ENCODE measurements at places on chromosomes 5 and 9.

DNA sequence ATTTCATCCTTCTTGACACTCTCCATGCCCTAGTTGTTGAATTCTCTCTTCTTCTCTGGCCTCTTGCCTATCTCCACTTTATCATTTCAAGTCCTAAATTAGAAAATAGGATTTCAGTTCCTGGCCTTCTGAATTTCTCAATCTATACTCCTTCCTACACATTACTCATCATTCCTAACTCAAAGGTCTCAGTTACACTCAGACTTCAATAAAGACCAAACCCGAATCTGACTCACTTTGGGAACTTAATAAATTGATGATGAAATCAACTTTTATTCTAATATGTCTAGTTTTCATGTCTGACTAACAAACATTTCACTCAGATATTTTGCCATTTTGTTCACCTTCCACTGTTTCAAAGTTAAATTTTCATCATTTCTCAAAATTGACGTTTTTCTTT, 113.6 kb upstream of the TSLP start:
- DNase-seq, result no peak

GRCh38 chr9:110573305-110573704, 6.2 kb downstream of the SVEP1 start:
- DNase-seq, result no peak

DNA sequence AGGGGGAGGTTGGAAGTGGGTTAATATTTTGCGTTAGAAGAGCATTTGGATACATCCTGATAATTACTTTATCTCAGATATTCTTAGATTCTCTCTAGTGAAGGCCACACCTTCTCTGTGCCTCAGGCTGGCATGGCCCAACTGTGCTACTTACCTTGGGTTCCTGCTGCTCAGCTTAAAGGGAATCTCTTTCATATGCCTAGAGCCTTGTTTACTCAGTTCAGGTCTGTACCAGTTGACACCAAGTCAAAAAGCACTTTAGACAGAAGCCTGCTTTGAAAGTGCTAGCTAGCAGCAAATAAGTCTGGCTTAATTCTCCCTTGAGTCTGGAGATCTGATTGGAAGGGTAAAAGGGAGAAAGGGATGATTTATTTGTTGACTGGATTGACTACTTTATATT, 74.8 kb downstream of the GHR start:
- DNase-seq, result no peak

- no peak for DNase-seq
Measured at GRCh38 chr5:115097236-115097635, 72.5 kb downstream of the TRIM36 start.

- no peak for DNase-seq
Measured at GRCh38 chr5:126139086-126139485, 284.1 kb upstream of the GRAMD2B start.

DNA sequence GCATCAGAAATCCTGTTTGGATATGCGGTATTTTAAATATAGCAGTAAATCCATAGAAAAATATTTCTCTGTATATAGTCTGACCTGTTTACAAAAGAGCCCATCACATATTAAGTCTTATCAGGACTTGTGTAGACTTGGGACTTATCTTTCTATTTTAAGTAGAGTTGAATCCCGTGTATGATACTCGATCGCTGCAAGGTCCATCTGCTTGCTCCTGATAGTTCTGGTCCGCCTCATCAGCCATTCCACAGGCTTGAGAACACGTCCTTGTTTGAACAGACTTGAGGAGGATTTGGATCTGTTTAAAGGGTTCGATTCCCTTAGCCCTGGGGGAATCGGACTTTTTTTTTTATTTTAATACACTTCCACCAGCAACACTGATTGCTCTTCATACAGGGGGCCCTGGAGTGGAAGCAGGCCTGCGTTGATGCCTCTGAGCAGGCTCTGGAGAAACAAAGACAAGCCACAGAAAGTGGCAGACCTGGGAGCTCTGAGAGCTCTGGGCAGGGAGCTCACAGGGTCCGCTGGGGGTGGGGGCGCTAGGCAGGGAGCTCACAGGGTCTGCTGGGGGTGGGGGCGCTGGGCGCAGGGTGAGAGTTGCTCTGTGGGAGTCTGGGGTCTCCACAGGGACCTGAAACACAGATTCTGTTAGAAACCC, 112.2 kb downstream of the MVB12B start:
- DNase-seq, result no peak

DNA sequence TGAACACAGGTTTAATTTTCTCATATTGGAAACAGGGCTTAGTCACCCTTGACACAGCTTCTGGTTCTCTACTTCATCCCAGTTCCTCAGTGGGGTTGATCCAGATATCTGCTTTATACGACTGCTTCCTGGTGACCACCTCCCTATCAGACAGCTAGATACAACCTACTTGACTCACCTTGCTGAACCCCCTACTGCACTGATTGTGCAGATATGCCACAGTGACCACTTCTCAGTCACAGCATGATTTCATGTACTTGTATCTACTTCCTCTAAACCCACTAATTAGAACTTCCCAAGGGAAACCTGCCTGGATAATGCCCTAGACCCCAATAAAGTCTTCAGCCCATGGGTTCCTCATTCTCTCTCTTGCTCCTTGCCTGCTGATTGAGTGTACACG, 18.4 kb upstream of the RFK start:
- DNase-seq, result no peak

DNA sequence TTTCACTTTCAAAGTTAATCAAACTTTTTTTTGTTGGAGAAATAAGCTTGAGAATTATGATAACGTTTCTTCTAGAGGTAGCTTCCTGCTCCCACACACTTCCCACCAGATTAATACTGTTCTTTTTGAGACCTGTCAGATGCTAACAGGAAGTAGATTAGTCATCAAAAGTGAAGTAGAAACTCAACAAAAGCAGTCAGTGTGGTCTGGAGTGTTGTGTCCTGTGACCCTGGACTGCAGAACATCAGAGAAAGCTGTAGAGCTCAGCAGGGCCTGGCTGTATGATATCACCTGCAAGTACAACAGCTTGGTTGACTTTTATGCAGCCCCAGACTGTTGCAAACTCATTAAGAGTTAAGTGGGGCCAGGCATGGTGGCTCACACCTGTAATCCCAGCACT, 495.7 kb upstream of the CYLC2 start:
- DNase-seq, result no peak

- no peak for DNase-seq
Measured at GRCh38 chr5:2890011-2890410, 138.5 kb upstream of the IRX2 start.

GRCh38 chr5:69019668-69020375, 74.0 kb upstream of the SLC30A5 start:
- no peak for DNase-seq

- no peak for DNase-seq
Measured at GRCh38 chr5:151121665-151122064, 35.9 kb downstream of the ANXA6 start.

DNA sequence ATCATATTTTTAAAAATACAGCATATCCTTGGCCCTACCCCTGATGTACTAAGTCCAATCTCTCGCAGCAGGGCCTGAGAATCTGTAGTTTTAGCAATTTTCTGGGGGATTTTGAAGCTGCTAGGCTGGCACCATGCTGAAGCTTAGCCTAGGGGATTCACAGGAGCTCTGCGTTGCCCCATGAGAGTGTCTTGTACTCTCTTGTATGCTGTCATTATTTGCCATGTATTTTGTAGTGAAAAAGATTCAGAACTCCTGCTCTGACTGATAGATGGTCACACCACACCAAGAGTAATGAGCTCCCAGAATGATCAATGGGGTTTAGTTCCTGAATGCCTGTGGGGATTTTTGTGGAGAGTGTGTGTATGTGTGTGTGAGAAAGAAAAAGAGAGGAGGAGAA, 20.7 kb upstream of the TRMT10B start:
- DNase-seq, result no peak

DNA sequence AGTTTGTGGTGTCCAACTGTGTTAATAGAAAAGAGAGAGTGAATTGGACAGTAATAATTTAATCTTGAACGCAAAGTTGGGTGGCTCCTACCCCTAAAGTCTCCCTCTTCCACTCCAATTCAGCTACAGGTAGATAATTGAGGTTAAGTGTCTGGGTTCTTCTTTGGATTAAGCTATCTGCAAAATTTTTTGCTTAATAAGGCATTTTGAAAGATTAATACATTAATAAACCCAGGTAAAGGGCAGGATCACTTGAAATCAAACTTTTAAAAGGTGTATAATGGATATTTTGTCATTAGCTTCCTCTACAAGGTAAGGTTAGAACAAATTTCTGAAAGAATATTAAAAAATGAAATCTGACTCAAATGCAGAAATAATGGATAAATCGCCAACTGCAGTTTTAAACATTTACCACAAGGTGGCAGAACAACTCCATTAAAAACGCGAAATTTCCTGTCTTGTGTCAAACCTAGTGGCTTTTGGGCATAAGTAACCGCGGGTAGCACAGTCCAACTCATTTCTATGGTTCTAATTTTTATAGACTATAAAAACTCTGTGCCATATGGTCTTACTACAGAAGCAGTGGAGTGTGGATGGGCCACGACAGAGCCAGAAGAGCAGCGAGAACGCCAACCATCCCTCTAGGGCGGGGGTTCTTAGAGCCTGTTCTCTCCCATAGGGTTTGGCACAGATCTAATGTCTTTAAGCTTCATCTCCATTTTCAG, 276.5 kb downstream of the ARHGEF28 start:
- peak; percentile 66 for DNase-seq

- DNase-seq, result no peak
Measured at GRCh38 chr9:77752554-77752953, 104.4 kb upstream of the GNA14 start.

DNA sequence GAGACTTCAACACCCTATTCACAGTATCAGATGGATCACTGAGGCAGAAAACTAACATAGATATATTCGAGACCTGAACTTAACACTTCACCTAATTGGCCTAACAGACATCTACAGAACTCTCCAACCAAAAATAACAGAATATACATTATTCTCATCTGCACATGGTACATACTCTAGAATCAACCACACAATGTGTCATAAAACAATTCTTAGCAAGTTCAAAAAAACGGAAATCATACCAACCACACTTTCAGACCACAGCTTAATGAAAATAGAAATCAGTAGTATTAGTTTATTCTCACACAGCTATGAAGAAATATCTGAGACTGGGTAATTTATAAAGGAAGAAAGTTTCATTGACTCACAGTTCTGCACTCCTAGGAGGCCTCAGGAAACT, 387.9 kb downstream of the DEPDC1B start:
- no peak for DNase-seq

DNA sequence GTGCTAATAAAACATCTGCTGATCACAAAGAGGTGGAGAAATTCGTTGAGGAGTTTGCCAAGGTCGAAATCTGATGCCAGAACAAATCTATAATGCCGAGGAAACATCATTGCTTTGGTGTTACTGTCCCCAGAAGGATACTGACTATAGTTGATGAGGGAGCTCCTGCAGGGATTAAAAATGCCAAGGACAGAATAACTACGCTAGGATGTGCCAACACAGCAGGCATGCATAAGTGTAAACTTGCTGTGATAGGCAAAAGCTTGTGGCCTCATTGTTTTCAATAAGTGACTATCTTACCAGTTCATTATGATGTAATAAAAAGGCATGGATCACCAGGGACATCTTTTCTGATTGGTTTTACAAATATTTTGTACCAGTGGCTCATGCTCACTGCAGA, 66.8 kb upstream of the ADCY2 start:
- no peak for DNase-seq

- DNase-seq, result no peak
Measured at GRCh38 chr9:121835587-121836365, 184.3 kb downstream of the DAB2IP start.

DNA sequence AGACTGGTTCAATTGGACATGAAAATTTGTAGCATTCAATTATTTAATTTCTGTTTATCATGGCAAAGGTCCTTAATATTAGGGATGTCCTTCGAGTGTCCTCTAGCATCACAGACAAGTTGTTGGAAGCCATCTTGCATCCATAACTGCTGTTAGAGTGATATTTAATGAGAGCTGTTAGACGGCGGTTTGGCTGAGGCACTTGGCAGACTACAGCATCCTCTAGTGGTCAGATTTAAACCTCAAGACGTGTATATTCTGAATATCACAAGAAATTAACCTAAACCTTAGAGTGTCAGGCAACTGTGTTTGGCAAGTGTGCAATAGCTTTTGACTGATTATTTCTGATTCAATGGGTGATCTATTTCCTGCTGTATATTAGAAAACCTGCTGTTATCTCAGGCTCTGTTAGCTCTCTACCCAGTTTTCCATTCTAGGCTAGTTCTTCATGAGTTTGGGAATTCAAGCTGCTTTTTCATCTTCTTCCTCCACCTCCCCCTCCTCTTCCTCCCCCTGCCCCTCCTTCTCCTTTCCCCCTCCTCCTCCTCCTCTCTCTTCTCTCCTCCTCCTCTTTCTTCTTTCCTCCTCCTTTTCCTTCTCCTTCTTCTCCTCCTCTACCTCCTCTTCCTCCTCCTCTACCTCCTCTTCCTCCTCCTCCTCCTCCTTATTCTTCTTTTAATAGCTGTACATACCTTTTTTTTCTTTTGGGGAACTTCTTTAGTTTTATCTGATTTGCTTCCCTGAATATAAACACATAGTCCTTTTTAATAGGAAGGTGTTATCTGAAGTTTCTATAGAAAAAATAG, 8.6 kb downstream of the SPINK1 start:
- DNase-seq, result peak; percentile 76

- DNase-seq, result no peak
Measured at GRCh38 chr9:134286471-134287245, 39.6 kb upstream of the RXRA start.

DNA sequence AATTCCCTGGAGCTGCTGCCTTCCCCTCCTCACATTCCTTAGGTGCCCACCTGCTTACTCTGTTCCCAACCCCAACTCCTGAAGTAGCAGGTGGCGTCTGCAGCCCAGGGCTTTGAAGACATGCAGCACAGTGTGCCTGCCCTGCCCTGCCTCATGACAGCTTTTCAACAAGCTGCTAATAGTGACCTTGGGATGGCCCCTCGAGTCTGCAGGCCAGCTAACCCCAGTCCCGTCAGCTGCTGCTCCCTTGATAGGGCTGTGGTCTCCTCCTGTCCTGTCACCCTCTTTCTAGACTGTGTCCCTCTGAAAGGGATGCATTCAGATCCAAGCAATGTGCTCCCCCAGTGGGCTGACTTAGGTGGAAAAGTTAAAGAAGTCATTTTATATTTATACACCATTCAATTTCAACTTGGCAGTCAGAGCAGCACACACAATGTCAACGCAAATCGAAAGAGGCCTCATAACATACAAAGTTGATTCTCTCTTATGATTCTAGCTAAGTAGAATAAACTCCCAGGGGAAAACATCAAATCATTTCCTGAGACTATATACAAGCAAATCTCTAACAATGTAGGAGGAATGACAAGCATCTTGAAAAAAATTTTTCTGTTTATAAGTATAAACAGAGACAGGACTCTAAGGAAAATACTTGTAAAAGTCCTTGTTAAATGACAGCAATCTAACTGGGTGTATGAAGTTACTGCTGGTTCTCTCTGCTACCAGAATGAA, 37.9 kb downstream of the ADRB2 start:
- no peak for DNase-seq

GRCh38 chr9:69918322-69918721, 97.7 kb downstream of the CFAP95 start:
- DNase-seq, result no peak
